DMS153 (cell line): ENCODE measurements at places on chromosomes 1 and 21.
A peak's percentile ranks its signal among the peaks of the same experiment; 100 is the strongest.

- no peak for DNase-seq
Measured at GRCh38 chr1:22540337-22540736, 23.0 kb upstream of the EPHA8 start.

GRCh38 chr21:30555095-30555494 is 6.0 kb downstream of the KRTAP19-7 start:
- no peak for DNase-seq

GRCh38 chr1:119865627-119866026 is 30.7 kb downstream of the ADAM30 start:
- DNase-seq = no peak

GRCh38 chr1:12180315-12180714 is 13.5 kb downstream of the TNFRSF1B start:
- DNase-seq = no peak

DNA sequence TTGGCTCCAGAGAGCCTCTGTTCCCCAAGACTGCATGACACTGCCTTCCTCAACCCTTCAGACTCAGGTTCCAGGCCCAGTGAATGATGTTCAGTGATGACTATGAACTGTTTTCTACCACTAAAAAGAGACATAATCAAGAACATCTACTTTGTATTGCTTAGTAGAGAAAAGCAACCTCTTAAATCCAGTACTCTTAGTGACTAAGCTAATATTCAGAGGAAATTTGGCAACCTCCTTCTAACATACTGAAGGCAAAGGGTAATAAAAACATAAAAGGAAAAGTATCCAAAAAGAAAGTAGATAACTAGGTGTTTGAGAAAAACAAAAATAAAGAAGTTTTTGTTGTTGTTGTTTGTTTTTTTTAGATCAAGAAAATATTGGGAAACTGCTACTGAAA is 153.3 kb upstream of the RUNX1 start:
- no peak for DNase-seq

DNA sequence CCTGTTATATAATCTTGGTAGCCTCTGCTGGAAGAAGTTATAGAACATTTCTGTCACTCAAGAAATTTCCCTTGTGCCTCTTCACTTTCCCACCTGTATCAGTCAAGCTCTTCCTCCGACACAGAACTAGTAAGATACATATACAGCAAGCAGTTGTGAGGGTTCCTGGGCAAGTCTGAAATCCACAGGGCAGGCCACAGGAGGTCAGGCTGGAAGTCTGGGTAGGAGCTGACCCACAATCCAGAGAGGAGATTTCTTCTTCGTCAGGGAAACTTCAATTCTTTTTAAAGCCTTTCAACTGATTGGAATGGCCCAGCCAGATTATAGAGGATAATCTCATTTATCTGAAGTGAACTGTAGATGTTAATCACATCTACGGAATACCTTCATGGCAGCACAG is 96.4 kb upstream of the FMN2 start:
- DNase-seq = no peak

- peak; percentile 29 for DNase-seq
Measured at GRCh38 chr21:35649186-35649585, 411.1 kb downstream of the SETD4 start.

GRCh38 chr1:163397451-163398200 is 75.9 kb downstream of the NUF2 start:
- DNase-seq = no peak

- no peak for DNase-seq
Measured at GRCh38 chr1:172140591-172140990, 279.9 kb upstream of the C1orf105 start.

- no peak for DNase-seq
Measured at GRCh38 chr1:6747674-6748073, 37.6 kb upstream of the CAMTA1 start.

DNA sequence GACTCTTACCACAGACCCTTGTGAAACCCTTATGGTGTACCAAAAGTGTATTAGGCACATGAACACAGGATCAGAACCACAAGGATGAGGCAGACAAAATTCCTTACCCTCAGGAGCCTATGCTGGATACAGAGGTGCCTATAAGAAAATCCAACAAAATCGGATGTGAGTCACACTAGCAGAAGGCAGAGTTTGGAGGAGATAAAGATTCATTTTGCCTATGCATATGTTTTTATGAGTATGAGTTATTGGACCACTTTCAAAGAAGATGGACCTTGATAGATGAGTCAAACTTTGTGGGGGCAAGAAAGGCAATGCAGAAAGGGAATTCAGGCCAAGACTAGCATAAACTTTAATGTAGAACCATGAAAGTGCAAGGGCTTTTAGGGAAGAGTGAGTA is 17.0 kb downstream of the CAMK1G start:
- DNase-seq = no peak

GRCh38 chr1:244183037-244183436 is 132.0 kb downstream of the ZBTB18 start:
- DNase-seq = no peak
